ENCODE measurements at places on chromosomes 16 and 17.

GRCh38 chr17:10316801-10317542 lies 55.8 kb downstream of the MYH13 start:
- DNase-seq = peak; percentile 45

DNA sequence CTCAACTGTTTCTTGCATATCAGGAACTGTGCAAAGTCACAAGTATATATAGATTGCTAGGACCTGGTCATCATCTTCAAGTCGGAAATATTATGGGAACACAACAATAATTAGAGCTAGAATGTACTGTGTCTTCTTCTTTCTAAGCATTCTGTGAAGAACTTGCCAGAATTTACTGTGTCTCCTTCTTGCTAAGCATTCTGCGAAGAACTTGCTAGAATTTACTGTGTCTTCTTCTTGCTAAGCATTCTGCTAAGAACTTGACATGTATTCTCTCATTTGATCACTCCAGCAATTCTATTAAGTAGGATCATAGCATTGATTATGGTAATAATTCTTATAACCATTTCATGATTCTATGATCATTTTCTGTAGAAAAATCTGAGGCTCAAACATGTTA lies 231.7 kb downstream of the FOXL1 start:
- DNase-seq = no peak

- no peak for DNase-seq
These were observed 156.8 kb downstream of the IRX3 start for GRCh38 chr16:54129810-54130209.

- no peak for DNase-seq
These were observed 40.1 kb downstream of the NLRC5 start for GRCh38 chr16:57029161-57030160.

DNA sequence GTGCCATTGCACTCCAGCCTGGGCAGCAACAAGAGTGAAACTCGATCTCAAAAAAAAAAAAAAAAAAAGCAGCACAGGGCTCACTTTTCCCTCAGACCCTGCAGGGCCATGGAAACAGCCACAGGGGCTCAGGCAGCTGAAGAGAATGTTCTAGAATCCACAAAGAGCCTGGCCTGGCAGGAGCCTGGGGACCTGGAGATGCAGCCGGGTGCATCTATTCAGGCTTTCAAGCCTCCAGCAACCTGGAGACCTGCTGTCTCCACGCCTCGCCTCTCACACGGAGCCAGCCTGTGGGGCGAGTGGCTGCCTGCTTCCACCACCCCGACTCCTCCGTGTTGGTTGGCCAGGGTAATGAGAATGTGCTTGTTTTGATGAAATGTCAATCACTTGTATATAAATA lies 44.0 kb upstream of the MEAK7 start:
- peak; percentile 57 for DNase-seq

DNA sequence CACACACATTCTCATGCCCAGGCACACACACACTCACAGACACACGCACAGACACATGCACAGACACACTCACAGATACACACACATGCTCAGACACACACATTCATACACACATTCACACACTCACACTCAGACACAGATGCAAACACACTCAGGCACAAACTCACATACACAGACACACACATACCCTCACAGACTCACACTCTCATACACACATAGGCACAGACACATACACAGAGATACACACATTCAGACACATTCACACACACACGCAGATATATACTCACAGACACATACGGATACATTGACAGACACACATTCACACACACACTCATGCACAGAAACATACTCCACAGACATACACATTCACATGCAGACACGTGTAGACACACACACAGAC lies 89.6 kb downstream of the RBFOX3 start:
- DNase-seq = no peak

DNA sequence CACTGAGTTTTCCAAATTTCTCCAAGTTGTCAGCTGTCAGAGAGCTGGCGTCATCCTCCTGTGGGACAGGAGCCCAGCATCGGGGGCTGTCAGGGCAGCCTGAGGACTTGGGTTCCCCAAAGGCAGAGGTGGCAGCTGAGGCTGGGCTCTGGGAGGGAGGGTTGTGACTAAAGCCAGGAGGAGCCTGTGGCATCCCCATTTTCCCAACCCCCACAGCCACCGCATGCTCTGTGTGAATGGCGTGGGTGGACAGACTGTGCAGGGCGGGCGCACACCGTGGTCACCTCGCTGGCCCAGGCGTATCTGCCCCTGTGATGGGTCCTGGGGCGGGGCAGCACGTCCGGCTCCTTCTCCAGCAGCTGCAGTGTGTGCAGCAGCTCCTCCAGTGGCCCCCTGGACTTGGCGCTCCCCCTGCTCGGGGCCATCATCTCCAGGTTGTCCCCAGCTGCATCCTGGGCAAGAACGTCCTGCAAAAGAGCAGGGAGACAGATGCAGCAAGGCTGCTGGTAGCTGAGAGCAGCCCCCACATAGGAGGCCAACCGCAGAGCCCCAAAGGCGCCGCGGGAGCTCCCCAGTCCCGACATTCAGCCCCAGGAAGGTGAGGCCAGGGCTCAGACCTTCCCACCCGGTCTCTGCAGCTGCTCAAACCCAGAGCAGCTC lies 24.8 kb downstream of the CEP131 start:
- no peak for DNase-seq

- DNase-seq = no peak
These were observed 9.6 kb upstream of the CPD start for GRCh38 chr17:30368912-30369720.

GRCh38 chr16:78444-79150 lies 572 bp downstream of the MPG start:
- peak; percentile 37 for DNase-seq
